ENCODE measurements at places on chromosomes 1 and 21. TPM values are rescaled to one million over a fixed set of nuclear protein-coding genes. Genes with fewer than 3 reads are reported as not detected.
A peak's percentile ranks its signal among the peaks of the same experiment; 100 is the strongest.

- no peaks in the 10 kb centered on the region for H3K27me3 ChIP-seq
- peak overlapping the region; percentile 84 for H3K27ac ChIP-seq
- H3K36me3 ChIP-seq, result no peaks in the 10 kb centered on the region
- DNase-seq, result no peak
- H3K4me3 ChIP-seq, result peak overlapping the region; percentile 97
Measured at GRCh38 chr1:27235827-27236226, 1.4 kb downstream of the WDTC1 start.

- H3K27ac ChIP-seq, result peak overlapping the region; percentile 94
- peak; percentile 70 for DNase-seq
- H3K27me3 ChIP-seq, result no peaks in the 10 kb centered on the region
- peaks cover 25% of the 10 kb centered on the region for H3K36me3 ChIP-seq
- H3K4me3 ChIP-seq, result no peak overlapping the region
Measured at GRCh38 chr1:26278303-26278702, 1.6 kb upstream of the SH3BGRL3 start.

DNA sequence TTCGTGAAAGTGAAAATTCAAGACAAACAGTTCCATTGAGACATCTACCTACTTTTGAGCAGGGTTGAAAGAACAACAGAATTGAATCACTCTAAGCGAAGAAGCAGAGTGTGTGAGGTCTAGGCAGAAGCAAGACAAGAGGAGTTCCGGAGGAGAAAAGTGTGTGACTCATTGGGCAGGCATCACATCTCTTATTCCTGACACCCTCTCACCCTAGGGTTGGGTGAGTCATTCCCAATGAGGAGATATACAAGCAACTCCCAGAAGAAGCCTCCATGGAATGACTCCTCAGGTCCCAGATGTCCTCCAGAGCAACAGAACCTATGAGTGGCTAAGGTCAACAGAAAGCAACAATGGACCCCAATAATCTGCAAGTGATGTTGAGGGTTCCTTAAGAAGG lies 138.1 kb downstream of the TPR start:
- H3K36me3 ChIP-seq, result no peaks in the 10 kb centered on the region
- H3K27ac ChIP-seq, result no peak overlapping the region
- no peaks in the 10 kb centered on the region for H3K27me3 ChIP-seq
- H3K4me3 ChIP-seq, result no peak overlapping the region
- DNase-seq, result no peak

Gene MINDY1
- polyA plus RNA-seq, result 49.3 TPM

GRCh38 chr1:116164604-116165368 lies 53.6 kb downstream of the MAB21L3 start:
- peaks cover 35% of the 10 kb centered on the region for H3K4me1 ChIP-seq
- H3K27ac ChIP-seq, result no peak overlapping the region
- H3K27me3 ChIP-seq, result no peaks in the 10 kb centered on the region
- H3K4me3 ChIP-seq, result no peak overlapping the region

Gene ADAMTS1
- 139 TPM for polyA plus RNA-seq

- no peaks in the 10 kb centered on the region for H3K4me1 ChIP-seq
- no peaks in the 10 kb centered on the region for H3K36me3 ChIP-seq
- H3K27ac ChIP-seq, result no peak overlapping the region
- H3K4me3 ChIP-seq, result no peak overlapping the region
- no peak for DNase-seq
- H3K27me3 ChIP-seq, result no peaks in the 10 kb centered on the region
Measured at GRCh38 chr1:46508757-46509156, 19.1 kb downstream of the DMBX1 start.

Gene CD1D
- polyA plus RNA-seq, result 1.9 TPM

- H3K27ac ChIP-seq, result peak overlapping the region; percentile 87
- peaks cover 36% of the 10 kb centered on the region for H3K4me1 ChIP-seq
- DNase-seq, result no peak
- H3K36me3 ChIP-seq, result no peaks in the 10 kb centered on the region
- H3K27me3 ChIP-seq, result no peaks in the 10 kb centered on the region
Measured at GRCh38 chr1:109185990-109186732, 27.6 kb upstream of the SARS1 start.

GRCh38 chr21:28875078-28875477 lies 117.6 kb downstream of the LTN1 start:
- no peaks in the 10 kb centered on the region for H3K27me3 ChIP-seq
- no peaks in the 10 kb centered on the region for H3K36me3 ChIP-seq
- DNase-seq, result no peak
- H3K27ac ChIP-seq, result no peak overlapping the region
- H3K4me3 ChIP-seq, result no peak overlapping the region
- H3K4me1 ChIP-seq, result no peaks in the 10 kb centered on the region

Gene HES5
- polyA plus RNA-seq, result 0.21 TPM

Gene ELAPOR1
- polyA plus RNA-seq, result 13.9 TPM

Gene MMEL1
- 9.1 TPM for polyA plus RNA-seq

DNA sequence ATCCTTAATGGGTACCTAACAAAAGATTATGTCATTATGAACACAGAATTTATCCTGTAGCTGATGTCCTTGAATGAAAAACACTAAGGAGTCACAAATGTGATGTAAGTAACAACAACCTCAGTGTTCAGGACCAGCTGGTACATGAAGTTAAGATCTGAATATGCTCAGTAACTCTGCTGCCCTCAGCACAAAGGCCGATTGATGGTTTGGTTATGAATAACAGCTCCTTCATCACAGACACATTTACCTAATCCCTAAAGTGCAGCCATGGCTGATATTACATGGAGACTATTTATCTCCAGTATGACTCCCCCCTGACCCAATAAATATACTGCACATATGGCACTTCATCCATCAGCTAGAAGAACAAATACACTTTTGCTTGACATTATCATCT lies 75.2 kb downstream of the PLPPR5 start:
- no peaks in the 10 kb centered on the region for H3K36me3 ChIP-seq
- no peak overlapping the region for H3K4me3 ChIP-seq
- no peaks in the 10 kb centered on the region for H3K4me1 ChIP-seq
- DNase-seq, result no peak

DNA sequence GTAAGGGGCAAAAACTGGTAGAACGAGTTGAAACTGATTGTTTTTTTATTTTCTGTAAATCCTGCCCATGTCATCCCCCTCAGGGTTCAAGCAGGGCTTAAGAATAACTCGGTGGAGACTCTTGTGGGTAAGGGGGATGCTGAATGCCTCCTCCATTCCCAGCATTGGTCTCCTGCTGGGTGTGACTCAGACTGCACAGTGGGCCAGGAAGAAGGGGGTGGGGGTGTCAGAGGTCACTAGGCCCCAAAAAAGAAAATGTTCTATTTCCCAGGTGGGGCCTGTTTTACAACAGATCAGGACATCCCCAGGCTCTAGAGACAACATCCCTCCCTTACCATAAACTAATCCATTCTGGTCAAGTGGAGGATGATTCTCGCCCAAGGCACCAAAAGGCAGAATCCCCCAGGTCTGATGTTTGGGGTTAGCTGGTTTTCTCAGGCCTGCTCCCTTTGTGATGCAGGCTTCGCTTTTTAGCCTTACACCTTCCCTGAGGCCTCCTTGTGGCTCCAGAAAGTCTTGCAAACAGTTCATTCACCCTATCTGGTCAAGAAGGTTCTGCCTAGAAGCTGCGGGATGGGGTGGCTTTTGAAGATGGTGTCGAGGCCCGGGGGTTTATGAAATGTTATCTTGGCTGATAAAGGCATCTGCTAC lies 10.7 kb upstream of the GRHL3 start:
- no peak overlapping the region for H3K4me3 ChIP-seq
- no peak for DNase-seq
- H3K36me3 ChIP-seq, result no peaks in the 10 kb centered on the region
- no peaks in the 10 kb centered on the region for H3K4me1 ChIP-seq

Gene PEX11B
- 43.7 TPM for polyA plus RNA-seq

Gene TMEM240
- polyA plus RNA-seq, result 4.5 TPM

Gene C1QTNF12
- 0.76 TPM for polyA plus RNA-seq

Gene CBR1
- 27.6 TPM for polyA plus RNA-seq

DNA sequence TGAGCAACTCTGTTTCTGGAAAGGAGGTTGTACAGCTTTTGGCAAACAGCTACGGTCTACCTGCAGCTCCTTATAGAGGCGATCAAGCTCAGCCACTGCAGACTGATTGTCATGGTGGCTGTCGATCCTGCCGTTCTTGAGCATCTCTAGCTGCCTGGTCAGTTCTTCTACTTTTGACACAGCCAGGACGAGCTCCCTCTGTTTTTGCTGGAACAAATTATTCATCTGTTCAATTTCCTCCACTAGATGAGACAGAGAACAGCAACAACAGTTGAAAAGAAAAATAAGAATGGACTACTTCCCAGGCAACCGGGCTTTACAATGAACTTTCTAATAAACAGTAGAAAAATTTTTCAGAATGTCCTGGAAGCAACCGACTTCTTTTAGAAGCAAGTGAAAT lies 42.5 kb downstream of the TP53BP2 start:
- no peak for DNase-seq
- H3K4me1 ChIP-seq, result no peaks in the 10 kb centered on the region
- H3K36me3 ChIP-seq, result no peaks in the 10 kb centered on the region
- H3K27ac ChIP-seq, result no peak overlapping the region
- H3K4me3 ChIP-seq, result no peak overlapping the region
